ENCODE measurements at places on chromosomes 13 and 19. TPM values are rescaled to one million over a fixed set of nuclear protein-coding genes. Genes with fewer than 3 reads are reported as not detected.

The OR7G1 gene
- not detected for total RNA-seq

The KLK13 gene
- total RNA-seq: 23.5 TPM

The ZNF665 gene
- 4.2 TPM for total RNA-seq

The NUP62 gene
- 46.2 TPM for total RNA-seq

The SIRT2 gene
- 90.4 TPM for total RNA-seq

The STOML3 gene
- not detected for total RNA-seq

The CD33 gene
- total RNA-seq: 7.0 TPM

The SLC10A2 gene
- total RNA-seq: not detected

The UBL3 gene
- 48.9 TPM for total RNA-seq

The ZNF44 gene
- 7.6 TPM for total RNA-seq

The PRMT1 gene
- 113 TPM for total RNA-seq

The TDRD12 gene
- total RNA-seq: 1.1 TPM

The PLK5 gene
- not detected for total RNA-seq

The RNF17 gene
- total RNA-seq: not detected

The MYO16 gene
- 0.08 TPM for total RNA-seq

- no peak for DNase-seq
Observed at GRCh38 chr13:73924607-73925006, 209.6 kb downstream of the KLF12 start.

DNA sequence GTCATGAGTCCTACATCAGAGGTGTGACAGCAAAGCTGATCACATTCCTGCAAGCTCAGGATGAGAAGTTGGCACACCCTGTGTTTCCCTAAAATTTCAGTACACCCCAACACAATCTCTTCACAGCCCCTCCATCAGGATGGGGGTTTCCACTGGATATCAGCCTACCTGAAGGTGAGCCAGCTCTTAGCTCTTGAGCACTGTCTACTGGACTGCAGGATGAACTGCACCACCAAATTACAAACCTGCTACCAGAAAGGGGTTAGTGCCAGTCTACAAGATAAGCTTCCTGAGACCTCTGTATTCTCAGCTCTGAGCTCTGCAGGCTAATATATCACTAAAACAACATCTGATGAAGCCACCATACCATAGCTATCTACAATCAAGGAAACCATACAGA lies 1616.2 kb upstream of the SPRY2 start:
- DNase-seq: no peak

- DNase-seq: no peak
Observed at GRCh38 chr13:20704459-20705069, 1.1 kb downstream of the IL17D start.

DNA sequence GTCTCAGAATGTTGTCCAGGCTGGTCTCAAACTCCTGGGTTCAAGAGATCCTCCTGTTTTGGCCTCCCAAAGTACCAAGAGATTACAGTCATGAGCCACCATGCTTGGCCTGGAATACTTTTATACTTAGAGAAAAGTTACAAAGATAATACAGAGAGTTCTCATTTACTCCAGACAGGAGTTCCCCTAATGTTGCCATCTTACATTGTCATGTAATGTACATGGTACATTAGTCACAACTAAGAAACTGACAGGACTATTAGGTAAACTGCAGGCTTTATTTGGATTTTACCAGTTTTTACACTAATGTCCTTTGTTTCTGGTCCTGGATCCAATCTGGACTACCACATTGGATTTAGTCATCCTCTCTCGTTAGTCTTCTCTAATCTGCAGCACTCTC lies 2.3 kb upstream of the C19orf84 start:
- DNase-seq: no peak

DNA sequence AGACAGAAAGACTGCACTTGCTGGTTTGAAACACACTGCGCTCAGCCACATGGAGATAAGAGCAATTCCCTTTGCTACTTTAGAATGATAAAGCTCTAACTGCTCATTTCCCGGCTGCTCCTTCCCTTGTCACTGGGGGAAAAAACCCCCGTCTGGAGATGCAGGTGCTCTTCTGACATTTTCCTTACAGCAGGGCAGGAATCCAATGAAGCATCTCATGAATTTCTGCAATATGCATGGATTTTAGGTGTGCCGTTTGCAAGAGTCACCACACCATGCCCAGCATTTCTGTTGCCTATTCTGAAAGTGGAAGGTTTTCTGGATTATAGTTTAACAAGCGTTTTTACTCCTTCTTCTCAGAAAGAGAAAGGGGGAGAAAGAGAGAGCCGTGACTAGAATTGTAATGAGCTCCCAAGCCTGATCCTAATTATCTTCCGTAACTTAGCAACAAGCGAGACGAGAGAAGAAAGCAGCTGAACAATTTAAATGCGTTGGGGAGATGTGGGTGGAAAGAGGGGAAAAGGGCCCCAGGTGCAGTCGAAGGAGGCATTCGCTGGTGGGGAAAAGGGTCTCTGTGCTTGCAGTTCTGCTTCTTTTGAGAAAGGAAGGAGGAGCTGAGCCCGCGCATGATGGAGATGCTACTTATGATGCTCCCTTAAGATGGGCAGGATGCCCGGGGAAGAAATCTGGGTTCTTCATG lies 76.6 kb upstream of the SPATA13 start:
- DNase-seq: no peak

GRCh38 chr13:26037302-26037701 lies 14.5 kb downstream of the SHISA2 start:
- DNase-seq: no peak

DNA sequence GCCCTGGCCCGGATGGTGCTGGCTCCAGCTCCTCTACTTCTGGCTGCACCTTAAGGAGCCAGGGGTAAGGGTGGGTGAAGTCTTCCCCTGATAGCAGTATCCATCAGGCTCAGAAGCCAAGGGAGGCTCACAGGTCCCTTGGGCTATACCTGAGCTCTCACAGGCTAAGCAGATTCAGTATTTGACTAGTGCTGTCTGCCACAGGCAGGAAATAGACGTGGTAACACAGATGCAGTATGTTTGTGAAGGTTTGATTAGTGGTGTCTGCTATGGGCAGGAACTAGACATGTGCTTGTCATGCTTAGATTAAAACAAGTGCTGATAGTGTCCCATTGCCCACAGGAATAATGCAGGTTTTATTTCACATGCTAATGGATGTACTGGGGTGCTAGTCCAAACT lies 4.0 kb downstream of the SYT5 start:
- no peak for DNase-seq

DNA sequence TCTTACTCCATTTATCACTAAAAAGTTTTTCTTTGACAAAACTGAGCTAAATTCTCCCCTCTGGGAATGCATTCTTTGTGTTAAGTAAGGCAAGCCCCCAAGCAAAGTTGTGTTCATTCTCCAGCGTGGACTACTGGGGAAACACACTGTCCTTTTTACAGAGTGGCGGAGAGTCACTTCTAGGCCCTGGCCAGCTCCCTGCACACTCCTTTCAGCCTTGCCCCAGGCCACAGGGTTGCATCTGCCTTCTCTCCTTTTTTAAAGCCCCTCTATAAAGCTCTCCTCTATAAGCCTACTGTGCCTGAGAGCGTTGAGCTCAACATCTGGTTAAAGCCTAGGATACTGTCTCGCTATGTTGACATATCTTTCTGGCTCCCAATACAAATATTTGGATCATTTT lies 803.4 kb downstream of the PCDH17 start:
- no peak for DNase-seq

DNA sequence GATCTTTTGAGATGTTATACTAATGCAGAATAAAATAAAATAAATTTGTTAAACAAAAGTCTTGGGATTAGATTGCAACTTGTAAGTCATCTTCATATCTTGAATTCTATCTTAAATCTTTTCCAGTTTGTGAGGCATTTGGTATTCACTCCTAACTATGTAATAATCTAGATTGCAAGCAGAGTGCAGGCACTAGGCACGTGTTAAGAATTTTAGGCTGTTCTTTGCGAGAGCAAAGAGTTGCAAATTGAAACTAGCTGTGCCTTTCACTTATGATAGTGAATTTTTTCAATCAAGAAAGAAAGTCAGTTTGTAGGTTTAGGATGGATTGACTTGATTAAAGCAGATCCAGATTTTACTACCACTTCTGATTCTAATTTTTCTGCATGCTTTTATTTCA lies 264.1 kb upstream of the SPRY2 start:
- no peak for DNase-seq

GRCh38 chr19:13887517-13887916 lies 10.6 kb downstream of the NANOS3 start:
- DNase-seq: no peak

GRCh38 chr13:105595471-105595870 lies 940.0 kb downstream of the EFNB2 start:
- no peak for DNase-seq

DNA sequence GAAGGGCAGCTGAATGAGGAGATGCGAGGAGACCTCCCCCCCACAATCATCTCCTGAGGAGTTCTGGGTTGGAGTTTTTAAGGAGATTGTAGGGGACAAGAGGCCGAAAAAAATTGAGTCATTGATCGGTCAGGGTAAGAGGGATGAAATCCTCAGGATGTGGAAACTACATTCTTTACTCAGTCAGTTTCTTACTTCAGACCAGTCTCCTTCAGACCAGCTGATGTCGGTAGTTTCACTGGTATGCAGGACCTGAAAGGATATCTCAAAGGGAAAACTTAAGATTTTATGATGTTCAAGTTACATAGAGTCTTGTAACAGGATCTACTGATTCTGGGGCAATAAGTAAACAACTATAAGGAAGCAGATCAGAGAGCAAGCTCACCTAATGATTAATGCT lies 51.7 kb upstream of the RFXAP start:
- no peak for DNase-seq

DNA sequence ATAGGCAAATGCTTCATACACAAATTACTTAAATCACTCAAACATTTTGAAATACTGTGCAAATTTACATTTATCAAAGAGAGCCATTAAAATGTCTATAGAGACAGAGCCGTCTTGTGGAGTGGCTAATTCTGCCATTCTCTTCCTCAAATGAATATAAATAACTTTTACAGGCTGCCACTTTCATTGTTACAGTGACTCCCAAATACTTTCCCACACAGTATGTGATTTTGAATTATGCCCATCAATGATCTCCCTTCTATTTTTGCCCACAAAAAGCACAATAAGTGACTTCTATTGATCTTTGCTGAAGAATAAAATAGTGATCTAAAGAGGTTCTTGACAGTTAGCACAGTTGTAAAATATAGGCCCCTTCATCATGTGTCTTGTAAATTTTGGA lies 1244.9 kb downstream of the PCDH17 start:
- DNase-seq: no peak
